ENCODE measurements at places on chromosomes 7 and 10. TPM values are rescaled to one million over a fixed set of nuclear protein-coding genes. Genes with fewer than 3 reads are reported as not detected.

TEX47 gene
- total RNA-seq: not detected

TOMM7 gene
- 361 TPM for total RNA-seq

UNCX gene
- total RNA-seq: not detected

NAPEPLD gene
- 13.3 TPM for total RNA-seq

SEMA3E gene
- total RNA-seq: 11.9 TPM

CLDN4 gene
- 103 TPM for total RNA-seq

SH2B2 gene
- 13.2 TPM for total RNA-seq

RBP4 gene
- total RNA-seq: 18.6 TPM

GALNT17 gene
- 7.1 TPM for total RNA-seq

CPVL gene
- 31.9 TPM for total RNA-seq

MAGI2 gene
- 12.8 TPM for total RNA-seq

MACC1 gene
- 22.1 TPM for total RNA-seq

- H3K4me1 ChIP-seq: peaks cover 36% of the 10 kb centered on the region
- no peak overlapping the region for H3K27ac ChIP-seq
- no peak for DNase-seq
These were observed 40.4 kb downstream of the PIP4K2A start for GRCh38 chr10:22673785-22674572.

DNA sequence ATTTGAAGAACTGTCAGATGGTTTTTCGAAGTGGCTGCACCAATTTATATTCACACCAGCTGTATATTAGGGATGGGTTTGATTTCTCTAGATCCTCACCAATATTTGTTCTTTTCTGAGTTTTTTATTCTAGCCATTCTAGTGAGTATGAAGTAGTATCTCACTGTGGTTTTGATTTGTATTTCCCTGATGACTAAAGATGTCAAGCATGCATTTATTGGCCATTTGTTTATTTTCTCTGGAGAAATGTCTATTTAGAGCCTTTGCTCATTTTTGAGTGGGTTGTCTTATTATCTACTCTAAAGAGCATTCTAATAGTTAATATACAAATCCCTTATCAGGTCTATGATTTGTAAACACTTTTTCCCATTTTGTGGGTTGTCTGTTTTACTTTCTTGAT is 123.9 kb downstream of the PCLO start:
- no peaks in the 10 kb centered on the region for H3K36me3 ChIP-seq
- no peak overlapping the region for H3K27ac ChIP-seq
- H3K27me3 ChIP-seq: no peaks in the 10 kb centered on the region
- no peak for DNase-seq
- H3K4me3 ChIP-seq: no peak overlapping the region

DNA sequence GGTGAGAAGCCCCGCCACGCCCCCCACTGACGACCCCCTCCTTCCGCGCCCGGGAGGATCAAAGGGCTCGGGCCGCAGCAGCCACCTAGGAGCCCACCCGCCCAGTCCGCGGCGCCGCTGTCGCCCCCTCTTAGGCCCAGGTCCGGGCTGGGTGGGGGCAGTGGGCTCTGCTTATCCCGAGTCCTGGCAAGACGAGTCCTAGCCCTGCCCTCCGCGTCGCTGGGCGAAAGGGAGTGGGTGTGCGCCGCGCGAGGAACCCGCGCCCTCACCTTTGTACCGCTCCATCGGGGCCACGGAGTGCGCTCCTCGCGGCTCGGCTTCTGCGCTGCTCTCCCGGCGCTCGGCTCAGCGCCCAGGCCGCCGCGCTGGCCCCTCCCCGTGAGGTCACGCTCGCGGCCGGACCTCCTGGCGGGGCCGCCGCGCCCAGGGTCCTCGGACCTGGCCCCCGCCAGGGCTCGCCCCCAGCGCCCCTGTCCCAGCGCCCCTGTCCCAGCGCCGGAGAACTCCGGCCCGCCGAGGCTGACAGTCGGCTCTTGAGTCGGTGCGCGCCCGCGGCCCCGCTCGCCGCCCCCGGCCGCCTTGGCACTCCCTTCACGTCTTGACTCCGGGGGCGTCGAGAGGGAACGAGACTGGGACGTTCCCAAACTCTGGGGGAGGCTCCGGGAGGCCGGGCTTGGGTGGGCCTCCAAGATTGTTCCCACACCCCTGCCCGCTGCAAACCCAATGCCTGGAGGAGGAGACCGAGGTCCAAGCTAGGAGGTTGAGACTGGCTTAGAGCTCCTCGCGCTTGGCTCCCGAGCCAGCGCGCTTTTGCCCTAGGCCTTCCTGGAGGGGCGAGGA is at the start of gene AFAP1L2:
Gene AFAP1L2 (minus strand): TSS at position 332 of the 840 bp plus-strand sequence. CDS start 47 bp downstream, at position 285.
- peak within 1 kb of the TSS; percentile 48 for H3K4me3 ChIP-seq
- no peaks in the 10 kb centered on the region for H3K36me3 ChIP-seq
- H3K27me3 ChIP-seq: peaks cover 14% of the 10 kb centered on the region
- no peak within 1 kb of the TSS for H3K27ac ChIP-seq
- DNase-seq: no peak

- no peak for DNase-seq
- H3K4me1 ChIP-seq: peaks cover 72% of the 10 kb centered on the region
- H3K4me3 ChIP-seq: no peak overlapping the region
- H3K36me3 ChIP-seq: no peaks in the 10 kb centered on the region
- peak overlapping the region; percentile 87 for H3K27ac ChIP-seq
- no peaks in the 10 kb centered on the region for H3K27me3 ChIP-seq
These were observed 14.1 kb upstream of the DDIT4 start for GRCh38 chr10:72259491-72260238.

GRCh38 chr7:131196803-131197202 is 130.9 kb upstream of the MKLN1 start:
- H3K27ac ChIP-seq: no peak overlapping the region
- no peak overlapping the region for H3K4me3 ChIP-seq
- DNase-seq: no peak
- no peaks in the 10 kb centered on the region for H3K4me1 ChIP-seq
- H3K36me3 ChIP-seq: no peaks in the 10 kb centered on the region

DNA sequence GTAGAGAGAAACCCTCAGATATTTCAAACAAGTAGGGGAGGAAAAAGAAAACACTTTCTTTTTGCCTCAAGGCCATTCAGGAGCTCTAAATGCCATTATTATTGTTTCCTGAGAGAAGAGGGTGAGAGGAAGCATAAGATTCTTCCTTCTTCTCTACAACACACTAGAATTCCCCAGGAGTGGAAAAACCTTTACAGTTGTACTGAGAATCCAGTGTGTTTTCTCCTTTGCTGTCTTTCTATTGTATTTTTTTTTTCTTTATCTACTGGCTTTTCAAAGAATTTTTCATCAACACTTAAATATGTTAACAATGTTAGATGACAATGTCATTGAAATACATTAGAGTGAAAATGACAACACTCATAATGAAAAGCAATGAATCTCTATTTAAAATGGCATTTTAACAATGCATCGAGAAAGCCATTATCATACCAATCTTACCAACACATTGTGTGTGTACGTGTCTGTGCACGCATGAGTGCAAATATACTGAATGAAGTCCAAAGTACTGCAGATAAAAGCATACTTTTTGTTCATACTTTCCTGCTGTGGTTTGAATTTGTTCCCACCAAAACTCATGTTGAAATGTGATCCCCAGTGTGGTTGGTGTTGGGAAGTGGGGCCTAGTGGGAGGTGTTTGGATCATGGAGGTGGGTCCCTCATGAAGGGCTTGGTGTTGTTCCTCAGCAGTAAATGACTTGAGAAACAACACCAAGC is 24.2 kb upstream of the MACC1 start:
- H3K27me3 ChIP-seq: no peaks in the 10 kb centered on the region
- H3K36me3 ChIP-seq: no peaks in the 10 kb centered on the region
- no peak overlapping the region for H3K27ac ChIP-seq
- no peak for DNase-seq

DNA sequence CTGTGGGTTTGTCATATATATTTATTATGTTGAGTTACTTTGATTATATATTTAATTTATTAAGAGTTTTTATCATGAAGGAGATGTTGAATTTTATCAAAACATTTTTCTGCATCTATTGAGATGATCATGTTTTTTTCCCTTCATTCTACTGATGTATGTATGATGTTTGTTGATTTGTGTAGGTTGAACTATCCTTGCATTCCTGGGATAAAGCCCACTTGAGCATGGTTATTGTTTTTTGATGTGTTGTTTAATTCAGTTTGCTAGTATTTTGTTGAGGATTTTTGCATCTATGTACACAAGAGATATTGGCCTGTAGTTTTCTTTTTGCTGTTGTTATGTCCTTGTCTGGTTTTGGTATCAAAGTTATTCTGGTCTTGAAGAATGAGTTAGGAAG is 31.1 kb downstream of the SCART1 start:
- H3K36me3 ChIP-seq: no peaks in the 10 kb centered on the region
- H3K27me3 ChIP-seq: no peaks in the 10 kb centered on the region
- H3K27ac ChIP-seq: no peak overlapping the region

DNA sequence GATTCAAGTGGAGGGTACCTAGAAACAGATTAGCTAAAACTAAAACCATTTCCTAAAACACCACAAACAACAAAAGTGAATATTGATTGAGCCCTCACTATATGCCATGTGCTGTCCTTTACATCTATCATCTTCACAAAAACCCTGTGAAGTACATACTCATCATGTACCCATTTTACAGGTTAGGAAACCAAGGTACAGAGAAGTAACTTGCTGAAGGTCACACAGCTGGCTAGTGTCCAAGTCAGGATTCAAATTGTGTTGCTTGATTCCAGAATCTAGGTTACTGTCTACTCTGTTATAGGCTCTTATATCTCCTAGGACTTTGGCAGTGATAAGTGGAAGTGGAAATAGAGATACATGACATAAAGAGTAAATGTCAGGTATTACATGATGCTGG is 463.8 kb downstream of the LRMDA start:
- no peak for DNase-seq
- H3K27me3 ChIP-seq: no peaks in the 10 kb centered on the region
- H3K36me3 ChIP-seq: no peaks in the 10 kb centered on the region

DNA sequence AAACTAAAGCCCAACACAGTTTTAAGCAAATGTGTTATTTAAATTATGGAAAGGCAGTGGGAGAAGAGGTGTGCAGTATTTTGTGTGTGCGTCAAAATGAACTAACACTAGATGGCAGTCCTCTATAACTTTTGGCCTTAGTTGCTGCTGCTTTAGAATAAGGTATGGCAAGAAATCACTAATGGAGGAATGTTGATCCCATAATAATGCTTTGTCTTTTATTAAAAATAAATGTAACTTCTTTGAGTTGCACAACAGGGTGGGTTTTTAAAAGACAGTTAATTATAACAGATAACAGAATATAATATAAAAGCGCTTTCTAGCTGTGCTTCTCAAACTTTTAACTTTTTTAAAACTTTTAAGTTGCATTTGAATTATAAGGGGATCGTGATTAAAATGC is 56.4 kb downstream of the BBS9 start:
- H3K4me3 ChIP-seq: no peak overlapping the region
- no peak for DNase-seq
- H3K27ac ChIP-seq: no peak overlapping the region
- H3K27me3 ChIP-seq: no peaks in the 10 kb centered on the region
- H3K36me3 ChIP-seq: no peaks in the 10 kb centered on the region

DNA sequence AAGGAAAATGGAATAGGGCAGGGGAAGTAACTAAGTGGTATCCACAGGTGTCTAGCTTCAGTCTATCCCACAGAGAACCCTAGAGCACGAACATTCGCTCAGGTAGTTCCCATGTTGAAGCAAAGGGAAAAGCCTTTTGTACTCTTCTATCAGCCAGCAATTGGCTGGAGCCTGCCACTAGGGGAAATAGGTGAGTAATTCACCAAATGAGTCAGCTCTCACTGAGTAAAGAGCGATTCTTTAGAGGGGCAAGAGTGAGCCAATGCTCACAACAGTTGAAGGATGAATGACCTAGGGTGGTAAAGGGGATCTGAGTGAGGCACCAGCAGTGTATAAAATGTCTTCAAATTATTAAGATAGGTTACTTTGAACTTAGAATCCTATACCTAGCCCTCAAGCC is 94.1 kb upstream of the ZNF800 start:
- no peak overlapping the region for H3K27ac ChIP-seq
- no peaks in the 10 kb centered on the region for H3K4me1 ChIP-seq
- no peaks in the 10 kb centered on the region for H3K27me3 ChIP-seq
- no peaks in the 10 kb centered on the region for H3K36me3 ChIP-seq
- H3K4me3 ChIP-seq: no peak overlapping the region

- H3K36me3 ChIP-seq: no peaks in the 10 kb centered on the region
- DNase-seq: no peak
- H3K27ac ChIP-seq: no peak overlapping the region
- no peaks in the 10 kb centered on the region for H3K27me3 ChIP-seq
These were observed 70.5 kb downstream of the ADAM12 start for GRCh38 chr10:126317751-126318150.

- peak overlapping the region; percentile 58 for H3K27ac ChIP-seq
- H3K27me3 ChIP-seq: no peaks in the 10 kb centered on the region
- H3K36me3 ChIP-seq: peaks cover 26% of the 10 kb centered on the region
- H3K4me1 ChIP-seq: peaks cover 35% of the 10 kb centered on the region
- no peak for DNase-seq
These were observed 4.6 kb downstream of the AKR1B1 start for GRCh38 chr7:134454277-134454676.

DNA sequence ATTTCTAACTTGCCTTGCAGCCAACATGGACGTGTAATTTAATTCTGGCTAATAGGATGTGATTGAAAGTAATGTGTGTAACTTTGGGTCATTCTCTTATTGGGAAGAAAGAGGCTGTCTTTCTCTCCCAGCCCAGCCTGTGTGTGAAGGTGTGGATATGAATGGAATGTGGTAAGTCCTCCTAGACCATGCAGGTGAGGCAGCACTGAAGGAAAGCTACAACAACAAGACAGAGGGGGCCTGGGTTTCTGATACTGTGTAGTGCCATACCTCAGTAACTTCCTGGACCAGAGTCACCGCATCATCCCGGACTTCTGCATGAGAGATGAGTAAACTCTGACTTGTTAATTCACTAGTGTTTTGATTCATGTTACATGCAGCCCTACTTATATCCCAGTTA is 237.0 kb downstream of the EXOC4 start:
- H3K36me3 ChIP-seq: no peaks in the 10 kb centered on the region
- H3K4me3 ChIP-seq: no peak overlapping the region
- no peaks in the 10 kb centered on the region for H3K27me3 ChIP-seq
- H3K27ac ChIP-seq: no peak overlapping the region
- DNase-seq: no peak

- no peaks in the 10 kb centered on the region for H3K36me3 ChIP-seq
- peaks cover 11% of the 10 kb centered on the region for H3K4me1 ChIP-seq
- H3K27me3 ChIP-seq: no peaks in the 10 kb centered on the region
- H3K27ac ChIP-seq: no peak overlapping the region
These were observed 115.2 kb downstream of the EBF3 start for GRCh38 chr10:129848696-129849451.

DNA sequence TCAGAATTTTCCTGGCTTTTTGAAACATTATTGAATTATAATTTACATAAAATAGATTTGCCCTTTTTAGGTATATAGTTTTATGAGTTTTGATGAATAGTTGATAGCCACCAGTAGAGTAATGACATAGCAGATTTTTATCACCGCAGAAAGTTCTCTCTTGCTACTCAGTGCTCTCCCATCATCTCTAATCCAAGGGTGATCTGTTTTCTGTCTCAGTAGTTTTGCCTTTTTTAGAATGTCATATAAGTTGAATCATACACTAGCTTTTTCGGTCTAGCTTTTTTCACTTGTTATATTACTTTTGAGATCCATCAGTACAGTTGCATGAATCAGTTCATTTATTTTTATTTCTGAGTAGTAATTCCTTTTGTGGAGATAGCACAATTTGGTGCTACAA is 17.9 kb downstream of the RSBN1L start:
- no peaks in the 10 kb centered on the region for H3K4me1 ChIP-seq
- H3K36me3 ChIP-seq: no peaks in the 10 kb centered on the region
- H3K4me3 ChIP-seq: no peak overlapping the region
- DNase-seq: no peak
- no peaks in the 10 kb centered on the region for H3K27me3 ChIP-seq

GRCh38 chr10:20890491-20891337 is 6.4 kb downstream of the NEBL start:
- DNase-seq: no peak
- H3K4me3 ChIP-seq: no peak overlapping the region
- H3K27ac ChIP-seq: no peak overlapping the region
- no peaks in the 10 kb centered on the region for H3K4me1 ChIP-seq
